ENCODE measurements at places on chromosomes 12 and 14. TPM values are rescaled to one million over a fixed set of nuclear protein-coding genes. Genes with fewer than 3 reads are reported as not detected.

The PPP1R1A gene
- total RNA-seq, result 10.0 TPM

The TAS2R7 gene
- 0.94 TPM for total RNA-seq

The TRPV4 gene
- total RNA-seq, result 0.31 TPM

The ACADS gene
- 5.3 TPM for total RNA-seq

The KRT77 gene
- not detected for total RNA-seq

The NEUROD4 gene
- 4.4 TPM for total RNA-seq

The MSI1 gene
- total RNA-seq, result 15.0 TPM

The ANKS1B gene
- total RNA-seq, result 534 TPM

The NDRG2 gene
- 105 TPM for total RNA-seq

The WNT5B gene
- 29.1 TPM for total RNA-seq

The OR11H6 gene
- total RNA-seq, result not detected

The TC2N gene
- total RNA-seq, result 5.6 TPM

The NTN4 gene
- 62.9 TPM for total RNA-seq

The EML5 gene
- total RNA-seq, result 25.0 TPM

The NUAK1 gene
- total RNA-seq, result 43.2 TPM

The BIN2 gene
- 0.63 TPM for total RNA-seq

The CLEC9A gene
- total RNA-seq, result not detected

The CLEC4C gene
- not detected for total RNA-seq
